ENCODE measurements at places on chromosomes 7 and 10.

DNA sequence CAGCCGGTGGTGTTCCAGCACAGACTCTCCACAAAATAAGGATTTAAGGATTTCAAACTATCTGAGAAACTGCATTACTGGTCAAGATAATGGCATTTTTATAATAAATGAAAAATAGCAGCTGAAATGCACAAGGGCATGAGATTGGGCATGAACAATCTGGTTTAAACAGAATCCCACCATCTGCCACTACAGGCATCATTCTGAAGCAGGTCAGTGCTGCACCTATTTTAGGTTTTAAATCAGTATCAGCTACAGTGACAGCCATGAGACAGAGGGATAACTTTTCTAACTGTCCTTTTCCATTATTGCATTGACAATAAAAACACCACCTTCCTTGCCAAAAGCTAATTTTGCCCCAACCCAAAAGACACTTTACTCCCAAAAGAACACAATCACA is 186.8 kb downstream of the ETV1 start:
- no peak for DNase-seq

DNA sequence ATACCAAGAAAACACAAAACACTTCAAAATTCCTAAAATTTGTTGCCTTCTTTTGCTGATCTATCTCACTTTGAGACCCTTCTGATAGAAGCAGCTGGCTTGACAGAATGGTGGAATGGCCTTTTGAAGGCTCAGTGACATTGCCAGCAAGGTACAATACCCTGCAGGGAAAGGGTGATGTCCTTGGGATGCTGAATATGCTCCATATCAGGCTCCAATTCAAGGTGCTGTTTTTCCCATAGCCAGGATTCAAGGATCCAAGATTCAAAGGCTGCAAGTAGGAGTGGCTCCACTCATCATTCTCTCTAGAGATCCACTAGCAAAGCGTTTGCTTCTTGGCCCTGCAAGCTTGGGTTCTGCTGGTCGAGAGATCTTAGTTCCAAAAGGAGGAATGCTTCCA is 120.4 kb downstream of the USP6NL start:
- no peak for DNase-seq

DNA sequence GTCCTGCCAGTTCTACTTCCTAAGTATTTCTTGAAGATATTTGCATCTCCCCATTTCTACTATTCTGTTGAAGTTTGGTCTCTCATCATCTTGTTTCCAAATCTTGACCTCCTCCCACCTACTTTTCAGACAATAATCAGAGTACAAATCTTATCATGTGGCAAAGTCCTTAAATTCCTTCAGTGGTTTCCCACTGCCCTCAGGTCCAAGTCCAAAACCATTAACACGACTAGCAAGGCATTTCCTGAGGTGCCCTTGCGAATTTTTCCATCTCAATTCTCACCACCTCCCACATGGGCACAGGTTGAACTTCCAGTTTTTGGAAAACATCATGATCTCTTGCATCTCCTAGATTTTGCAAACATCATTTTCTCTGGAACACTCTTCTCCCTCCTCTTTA is 97.2 kb upstream of the CDK1 start:
- no peak for DNase-seq

DNA sequence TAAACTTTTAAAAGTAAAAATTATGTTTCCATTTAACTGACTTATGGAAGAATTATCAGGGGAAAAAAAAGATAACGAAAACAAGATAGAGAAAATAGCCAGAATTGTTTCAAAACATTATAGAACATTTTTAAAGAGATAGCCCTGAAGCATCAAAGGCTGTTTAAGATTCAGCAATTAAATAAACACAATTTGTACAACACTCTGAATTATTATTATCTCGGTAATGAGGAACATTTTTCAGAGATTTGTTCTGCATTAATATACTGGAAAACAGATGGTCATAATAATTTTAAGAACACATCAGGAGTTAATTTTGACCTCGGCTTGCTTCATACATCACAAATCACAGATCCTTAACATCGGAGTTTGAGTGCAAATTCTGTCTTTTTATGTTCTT is 643.8 kb downstream of the SORCS1 start:
- no peak for DNase-seq

DNA sequence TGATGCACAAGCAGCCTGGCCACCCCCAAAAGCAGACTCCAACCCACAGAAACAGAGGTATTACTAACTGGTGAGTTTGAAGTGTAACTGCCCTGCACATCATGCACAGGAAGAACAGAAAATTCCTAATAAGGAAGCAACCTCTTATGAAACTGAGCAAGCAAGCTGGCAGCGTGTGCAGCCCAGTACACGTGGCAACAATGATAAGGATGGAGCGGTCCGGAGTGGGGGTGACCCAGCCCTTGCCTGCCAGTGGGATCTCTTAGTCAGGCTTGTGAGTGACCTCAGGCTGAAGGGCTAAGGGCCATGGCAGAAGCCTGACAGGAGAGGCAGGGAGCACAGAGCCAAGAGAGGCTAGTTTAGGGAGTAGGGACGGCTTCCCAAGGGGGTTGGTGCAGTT is 22.1 kb upstream of the AOAH start:
- DNase-seq: no peak

DNA sequence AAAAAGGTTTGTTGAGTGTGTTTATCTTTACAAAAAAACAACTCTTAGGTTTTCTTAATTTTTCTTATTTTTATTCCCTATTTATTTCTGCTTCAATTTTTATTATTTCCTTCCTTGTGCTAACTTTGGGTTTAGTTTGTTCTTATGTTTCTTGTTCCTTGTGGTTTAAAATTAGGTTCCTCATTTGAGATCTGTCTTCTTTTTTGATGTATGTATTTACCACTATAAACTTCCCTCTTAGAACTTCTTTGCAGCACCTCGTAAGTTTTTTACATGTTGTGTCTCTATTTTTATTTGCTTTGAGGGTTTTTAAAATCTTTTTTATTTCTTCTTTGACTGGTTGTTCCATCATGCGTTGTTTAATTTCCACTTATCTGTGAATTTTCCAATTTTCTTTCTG is 1217.1 kb upstream of the CELF2 start:
- DNase-seq: no peak

DNA sequence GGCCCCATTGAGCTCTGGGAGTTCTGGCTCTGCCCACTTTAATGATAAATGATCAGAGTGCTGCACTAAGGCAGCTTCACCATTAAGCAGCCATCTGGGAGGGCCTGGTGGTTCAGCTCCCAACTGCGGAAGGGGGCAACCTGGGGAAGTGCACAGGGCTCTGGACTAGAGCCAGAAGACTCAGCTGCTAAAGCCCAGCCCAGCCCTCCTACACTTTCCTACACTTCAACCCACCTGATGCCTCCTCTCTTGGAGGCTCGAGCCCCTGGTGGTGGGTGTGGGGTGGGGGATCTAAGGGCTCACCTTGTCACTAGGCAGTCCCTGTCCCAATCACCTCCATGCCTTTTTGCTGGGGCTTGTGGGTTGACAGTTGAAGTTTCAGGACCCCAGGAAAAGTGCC is 60.6 kb upstream of the ANTXRL start:
- DNase-seq: peak; percentile 31

GRCh38 chr7:121873289-121874194 is 581 bp downstream of the PTPRZ1 start:
- no peak for DNase-seq

- no peak for DNase-seq
Measured at GRCh38 chr7:75921479-75921878, 6.5 kb downstream of the POR start.

DNA sequence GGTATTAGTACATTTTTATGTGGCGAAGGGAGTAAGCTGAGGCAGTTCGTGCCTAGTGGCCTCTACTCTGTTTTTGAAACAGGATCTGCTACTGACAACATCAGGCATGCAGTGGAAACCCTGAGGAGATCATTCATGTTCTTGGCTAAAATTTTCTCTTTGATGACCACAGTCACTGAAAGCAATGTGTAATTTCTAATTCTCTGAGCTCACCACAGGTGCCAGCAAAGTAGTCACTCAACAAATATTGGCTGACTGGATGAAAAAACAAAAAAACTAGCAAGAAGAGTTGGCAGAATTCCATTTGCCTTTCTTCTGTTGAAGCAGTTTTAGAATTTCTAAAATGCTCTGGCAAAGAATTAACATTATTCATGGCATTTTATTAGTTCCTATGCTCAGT is 176.5 kb upstream of the KCTD7 start:
- DNase-seq: no peak

DNA sequence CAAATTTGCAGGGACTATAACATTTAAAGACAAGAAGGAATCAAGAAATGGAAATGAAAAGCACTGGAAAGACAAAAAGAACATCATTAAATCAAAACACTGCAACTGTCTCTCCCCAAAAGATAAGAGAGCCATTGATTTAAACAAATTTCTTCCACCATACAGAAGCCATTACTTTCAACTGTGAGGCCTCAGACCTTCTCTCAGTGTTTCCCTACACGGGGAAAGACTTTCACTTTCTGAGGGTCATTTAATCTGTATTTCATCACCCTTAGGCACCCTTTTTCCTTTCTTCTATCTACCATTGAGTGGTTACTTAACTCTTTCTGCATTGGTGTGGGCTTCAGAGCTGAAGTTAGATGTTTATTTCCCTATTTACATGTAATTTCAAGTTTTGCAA is 47.5 kb downstream of the CCDC172 start:
- no peak for DNase-seq

- no peak for DNase-seq
Measured at GRCh38 chr10:9450801-9451200, 1396.3 kb downstream of the GATA3 start.

- no peak for DNase-seq
Measured at GRCh38 chr7:7789551-7789988, 71.2 kb upstream of the RPA3 start.

DNA sequence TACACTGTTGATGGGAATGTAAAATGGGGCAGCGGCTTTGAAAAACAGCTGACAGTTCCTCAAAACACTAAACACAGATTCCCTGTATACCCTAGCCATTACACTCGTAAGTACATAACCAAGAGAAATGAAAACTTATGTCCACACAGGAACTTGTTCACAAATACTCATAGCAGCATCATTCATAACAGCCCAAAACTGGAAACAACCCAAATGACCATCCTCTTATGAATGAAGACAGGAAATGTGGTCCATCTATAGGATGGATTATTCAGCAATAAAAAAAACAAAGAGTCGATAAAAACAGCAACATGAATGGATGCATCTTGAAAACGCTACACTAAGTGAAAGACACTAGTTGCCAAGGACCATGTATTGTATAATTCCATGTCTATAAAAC is 23.7 kb downstream of the NMT2 start:
- no peak for DNase-seq

- DNase-seq: no peak
Measured at GRCh38 chr10:92689663-92690210, at the start of gene HHEX. TSS of gene HHEX (plus strand) at chr10:92689955. CDS start at chr10:92689987, 32 bp downstream.

DNA sequence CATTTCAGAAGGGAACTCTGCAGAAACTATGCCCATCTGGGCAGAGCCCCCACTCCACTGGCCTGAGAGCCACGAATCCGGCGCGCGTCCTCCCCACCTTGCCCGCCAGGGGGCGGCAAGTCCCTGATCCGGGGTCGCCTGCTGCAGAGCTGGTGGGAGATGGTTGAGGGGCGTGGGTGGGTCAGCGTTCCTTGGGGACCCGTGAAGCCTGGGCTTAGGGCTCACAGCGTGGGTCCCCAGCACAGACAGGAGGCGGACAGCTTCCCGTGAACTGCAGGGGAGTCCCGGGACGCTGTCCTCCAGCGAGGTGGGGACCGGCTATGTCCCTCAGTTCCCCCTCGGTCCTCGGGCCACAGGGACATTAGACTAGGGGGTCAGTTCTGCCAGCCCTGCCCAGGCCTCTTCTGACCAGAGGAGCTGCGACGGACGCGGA is 585 bp upstream of the POP7 start:
- peak; percentile 71 for DNase-seq

- DNase-seq: no peak
Measured at GRCh38 chr10:73168465-73168803, 515 bp downstream of the FAM149B1 start.
